ENCODE measurements at places on chromosomes 1 and 21.

DNA sequence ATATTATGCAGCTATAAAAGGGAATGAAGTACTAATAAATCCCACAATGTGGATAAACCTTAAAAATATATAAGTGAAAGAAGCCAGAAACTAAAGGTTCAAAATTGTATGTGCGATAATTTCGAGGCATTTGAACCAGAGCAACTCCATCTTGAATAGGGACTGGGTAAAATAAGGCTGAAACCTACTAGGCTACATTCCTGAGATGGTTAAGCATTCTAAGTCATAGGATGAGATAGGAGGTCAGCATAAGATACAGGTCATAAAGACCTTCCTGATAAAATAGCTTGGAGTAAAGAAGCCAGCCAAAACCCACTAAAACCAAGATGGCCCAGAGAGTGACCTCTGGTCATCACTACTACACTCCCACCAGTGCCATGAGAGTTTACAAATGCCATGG, 103.1 kb downstream of the SLC16A1 start:
- DNase-seq = no peak

- peak; percentile 31 for DNase-seq
These were observed 29.1 kb upstream of the IGSF5 start for GRCh38 chr21:39715804-39716397.

- no peak for DNase-seq
These were observed 5.3 kb downstream of the PADI2 start for GRCh38 chr1:17113963-17114362.

GRCh38 chr21:45860493-45861155, 120.9 kb upstream of the COL6A1 start:
- DNase-seq = no peak

- no peak for DNase-seq
These were observed 8.7 kb upstream of the DUSP12 start for GRCh38 chr1:161740921-161741320.

- DNase-seq = no peak
These were observed 18.5 kb upstream of the ATP13A2 start for GRCh38 chr1:17030206-17030605.

DNA sequence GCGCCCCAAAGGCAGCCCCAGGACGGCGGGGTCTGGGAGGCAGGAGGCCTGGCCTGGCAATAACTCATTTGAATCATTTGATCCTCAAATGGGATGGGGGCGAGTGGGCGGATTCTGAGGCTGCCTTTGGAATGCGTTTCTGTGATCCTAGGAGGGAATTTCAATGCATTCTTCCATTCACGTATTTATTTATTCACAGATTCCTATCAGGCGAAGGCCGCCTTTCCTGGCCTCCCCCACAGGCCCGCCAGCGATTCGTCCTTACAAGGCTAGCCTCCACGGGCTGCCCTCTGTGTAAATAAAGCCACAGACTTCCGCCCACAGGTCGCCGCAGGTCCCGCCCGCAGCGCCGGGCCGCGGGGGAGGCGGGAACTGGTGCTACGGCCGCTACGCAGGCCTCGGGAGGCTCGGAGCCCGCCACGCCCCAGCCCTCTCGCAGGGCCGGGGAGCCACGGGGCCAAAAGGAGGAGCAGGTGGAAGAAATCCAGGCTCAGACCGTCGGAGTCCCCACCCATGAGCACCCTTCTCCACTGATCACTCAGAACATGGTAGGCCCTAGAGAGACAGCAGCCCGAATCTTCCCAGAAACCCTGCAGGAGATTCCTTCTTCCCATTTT, 31.3 kb upstream of the JUN start:
- DNase-seq = peak; percentile 62

DNA sequence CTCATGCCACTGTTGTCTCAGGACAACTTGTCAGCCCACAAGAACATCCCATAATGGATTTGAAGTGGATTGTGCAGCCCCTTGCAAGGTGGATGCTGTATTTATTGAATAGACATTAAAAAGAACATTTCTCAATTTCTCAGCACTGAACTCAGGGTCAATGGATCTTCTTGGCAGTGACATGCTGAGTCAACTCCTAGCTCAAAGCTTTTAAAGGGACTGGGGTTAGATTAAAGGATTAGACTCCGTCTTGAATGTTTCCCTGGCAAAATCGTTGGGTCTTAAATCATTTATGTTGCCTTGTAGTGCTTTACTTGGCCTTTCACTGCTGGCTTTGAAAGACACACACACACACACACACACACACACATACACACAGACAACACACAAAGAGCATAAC, 221.6 kb upstream of the PBX1 start:
- no peak for DNase-seq

- DNase-seq = peak; percentile 59
These were observed 60.3 kb downstream of the GALNT2 start for GRCh38 chr1:230127105-230128054.

Data from activated CD4-positive, alpha-beta T cell treated with anti-CD3 and anti-CD28 coated beads, Interleukin-2, amount 50 U/mL, for 48 hours (primary cell).